Neural crest cell (in vitro differentiated cells): ENCODE measurements at places on chromosomes 3 and 15. TPM values are rescaled to one million over a fixed set of nuclear protein-coding genes. Genes with fewer than 3 reads are reported as not detected.
A peak's percentile ranks its signal among the peaks of the same experiment; 100 is the strongest.

GRCh38 chr3:55591888-55592287, 104.8 kb upstream of the WNT5A start:
- DNase-seq = no peak

DNA sequence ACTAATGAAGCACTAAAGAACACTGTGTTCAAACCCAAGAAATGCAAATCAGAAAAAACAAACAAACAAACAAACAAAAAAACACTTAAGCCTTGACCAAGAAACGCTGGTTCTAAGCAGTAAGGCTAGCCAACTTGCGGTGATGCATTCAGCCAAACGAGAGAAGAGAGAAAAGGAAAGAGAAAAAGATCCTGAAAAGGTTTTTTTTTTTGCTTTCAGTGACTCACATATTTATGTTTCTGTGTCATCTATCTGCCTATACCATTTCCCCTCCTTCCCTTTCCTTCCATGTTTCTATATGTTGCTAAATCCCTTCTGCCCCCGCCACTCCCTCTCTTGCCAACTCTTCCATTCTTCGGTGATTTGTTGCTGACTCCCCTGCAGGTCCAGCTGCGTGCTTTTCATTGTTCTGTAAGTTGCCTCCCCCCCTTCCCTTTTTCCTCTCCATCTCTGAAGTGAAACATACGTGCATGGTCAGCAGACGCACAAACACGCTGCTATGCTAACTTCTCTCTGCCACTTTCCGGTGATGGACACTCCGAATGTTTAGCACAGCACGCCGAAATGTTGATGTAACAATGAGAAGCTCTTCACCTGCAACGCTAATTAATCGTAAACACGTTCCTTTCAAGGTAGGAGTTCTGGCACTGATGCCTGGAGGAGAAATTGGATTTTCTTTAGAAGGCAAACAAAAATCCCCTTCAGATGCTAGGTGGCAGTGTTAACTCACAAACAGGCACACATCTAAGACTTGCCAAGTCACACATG, 154.4 kb downstream of the TUSC7 start:
- peak; percentile 15 for DNase-seq

- no peak for DNase-seq
These were observed 90.7 kb upstream of the IQSEC1 start for GRCh38 chr3:13163848-13164382.

GRCh38 chr3:193132964-193133363, 108.1 kb upstream of the PLAAT1 start:
- DNase-seq = no peak

- DNase-seq = no peak
These were observed 94.2 kb upstream of the ALDH1A3 start for GRCh38 chr15:100785181-100786138.

GRCh38 chr3:125072749-125073389, 17.1 kb upstream of the HEG1 start:
- DNase-seq = no peak

GRCh38 chr3:151047636-151048035, 37.8 kb upstream of the MED12L start:
- no peak for DNase-seq

DNA sequence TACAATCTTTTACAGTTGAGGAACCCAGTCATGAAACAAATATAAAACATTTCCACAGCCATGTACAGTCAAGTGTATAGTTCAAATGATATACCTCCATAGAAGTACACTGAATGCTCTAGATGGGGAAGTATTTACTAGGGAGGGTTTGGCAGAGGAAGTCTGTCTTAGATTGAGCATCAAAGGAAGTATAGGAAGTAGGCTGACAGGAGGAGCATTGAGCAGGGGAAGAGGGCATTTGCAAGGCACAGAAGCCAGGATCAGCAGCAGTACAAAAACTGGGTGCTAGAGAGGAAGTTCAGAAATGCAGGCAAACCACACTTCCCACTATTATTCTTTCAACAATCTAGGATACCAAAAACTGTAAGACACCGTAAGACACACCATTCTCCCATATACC, 122.6 kb downstream of the ANO10 start:
- DNase-seq = no peak

DNA sequence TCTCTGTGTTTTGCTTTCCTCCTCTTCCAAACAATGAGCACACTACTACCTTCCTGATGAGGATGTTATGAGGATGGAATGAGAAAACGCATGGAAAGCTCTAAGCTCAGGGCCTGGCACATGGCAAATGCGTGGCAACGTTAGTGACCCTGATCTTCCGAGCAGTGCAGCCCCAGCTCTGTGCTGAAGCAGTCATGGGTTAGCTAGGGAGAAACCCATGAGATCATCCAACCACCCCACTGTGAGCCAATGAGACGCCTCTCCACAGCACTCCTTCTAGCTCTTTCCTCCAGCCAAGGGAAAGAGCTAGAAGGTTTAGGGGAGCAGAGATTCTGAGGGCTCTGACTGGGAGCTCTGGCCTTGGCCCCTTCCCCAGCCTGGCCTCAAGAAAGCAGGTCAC, 4.5 kb downstream of the CPN2 start:
- no peak for DNase-seq

DNA sequence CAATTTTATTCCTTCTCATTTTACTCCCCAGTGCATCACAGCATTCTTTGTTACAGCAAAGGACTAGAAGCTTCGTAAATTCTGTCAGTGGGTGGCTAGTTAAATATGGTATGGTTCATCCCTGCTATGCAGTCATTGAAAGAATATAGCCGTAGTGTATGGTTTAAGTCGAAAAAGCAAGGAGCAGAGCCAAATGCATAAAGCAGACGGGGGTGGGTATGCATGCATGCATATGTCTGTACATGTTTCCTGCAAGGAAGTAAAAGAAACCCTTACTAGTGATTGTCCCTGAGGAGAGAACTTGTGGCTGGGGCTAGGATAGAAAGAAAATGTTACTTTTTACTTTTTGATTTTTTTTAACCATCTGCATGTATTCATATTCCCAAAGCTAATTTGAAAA, 19.9 kb downstream of the RBP2 start:
- DNase-seq = no peak

GRCh38 chr3:58526515-58526957, 10.5 kb downstream of the ACOX2 start:
- no peak for DNase-seq

DNA sequence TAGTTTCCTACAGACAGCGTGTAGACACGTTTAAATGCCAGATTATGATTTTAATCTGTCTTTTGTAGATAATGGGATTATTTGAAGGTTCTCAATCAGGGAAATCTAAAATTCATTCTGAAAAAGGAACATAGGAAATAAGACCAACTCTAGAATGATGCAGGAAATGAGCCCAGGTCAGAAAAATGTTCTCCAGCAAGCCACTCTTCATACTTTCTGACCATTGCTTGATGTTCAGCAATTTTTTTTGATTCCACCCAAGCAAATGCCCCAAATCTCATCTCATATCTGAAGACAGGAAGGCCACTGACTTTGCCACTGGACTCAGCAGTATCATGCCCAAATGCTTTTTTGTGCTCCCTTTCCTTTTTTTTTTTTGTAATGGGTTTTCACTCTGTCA, 373.4 kb downstream of the LPP start:
- no peak for DNase-seq

- DNase-seq = no peak
These were observed 42.9 kb downstream of the SEMA5B start for GRCh38 chr3:122984650-122985049.

DNA sequence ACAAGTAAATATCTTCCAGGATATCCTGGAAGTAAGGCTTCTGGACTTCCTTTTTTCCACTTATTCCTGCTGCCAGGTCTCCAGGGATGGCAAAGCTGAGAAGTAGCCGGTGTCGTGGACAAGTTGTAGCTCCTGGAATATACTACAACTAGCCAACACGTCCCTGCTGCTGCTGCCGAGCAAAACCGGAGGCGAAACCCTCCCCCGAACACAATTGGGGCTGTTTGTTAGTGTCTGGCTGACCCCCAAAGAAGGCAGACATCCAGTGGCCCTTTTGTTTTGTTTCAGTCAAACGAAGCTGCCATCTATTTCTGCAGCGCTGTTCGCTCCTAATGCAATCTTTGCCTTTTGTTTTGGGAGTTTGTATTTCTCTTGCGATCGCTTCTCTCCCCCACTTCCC, 45.3 kb upstream of the EIF5A2 start:
- no peak for DNase-seq

GRCh38 chr15:90097475-90097874, 4.8 kb downstream of the IDH2 start:
- no peak for DNase-seq

- DNase-seq = no peak
These were observed 291.6 kb upstream of the CFAP20DC start for GRCh38 chr3:59341459-59341858.

DNA sequence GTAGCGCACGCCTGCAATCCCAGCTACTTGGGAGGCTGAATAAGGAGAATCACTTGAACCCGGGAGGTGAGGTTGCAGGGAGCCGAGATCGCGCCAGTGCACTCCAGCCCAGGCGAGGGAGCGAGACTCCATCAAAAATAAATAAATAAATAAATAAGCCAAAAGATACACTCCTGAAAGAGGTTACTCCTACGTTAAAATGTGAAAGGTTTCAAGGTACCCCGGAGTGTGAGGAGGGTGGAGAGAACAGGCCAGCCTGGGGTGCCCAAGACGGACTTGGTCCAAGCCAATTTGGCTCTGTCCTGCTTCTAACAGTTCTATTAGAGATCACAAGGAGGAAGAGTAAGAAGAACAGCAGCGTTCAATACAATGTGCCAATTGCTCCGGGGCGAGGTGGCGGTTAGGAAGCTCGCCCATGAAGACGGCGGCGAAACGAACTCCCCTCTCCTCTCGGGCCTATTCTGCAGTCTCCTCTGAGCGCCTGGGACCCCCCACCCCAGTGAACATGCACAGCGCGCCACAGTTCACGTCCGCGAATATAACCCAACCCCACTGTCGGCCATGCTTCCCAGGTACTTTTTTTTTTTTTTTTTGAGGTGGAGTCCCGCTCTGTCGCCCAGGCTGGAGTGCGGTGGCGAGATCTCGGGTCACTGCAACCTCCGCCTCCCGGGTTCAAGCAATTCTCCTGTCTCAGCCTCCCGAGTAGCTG, 942 bp downstream of the ELP6 start:
- peak; percentile 12 for DNase-seq

DNA sequence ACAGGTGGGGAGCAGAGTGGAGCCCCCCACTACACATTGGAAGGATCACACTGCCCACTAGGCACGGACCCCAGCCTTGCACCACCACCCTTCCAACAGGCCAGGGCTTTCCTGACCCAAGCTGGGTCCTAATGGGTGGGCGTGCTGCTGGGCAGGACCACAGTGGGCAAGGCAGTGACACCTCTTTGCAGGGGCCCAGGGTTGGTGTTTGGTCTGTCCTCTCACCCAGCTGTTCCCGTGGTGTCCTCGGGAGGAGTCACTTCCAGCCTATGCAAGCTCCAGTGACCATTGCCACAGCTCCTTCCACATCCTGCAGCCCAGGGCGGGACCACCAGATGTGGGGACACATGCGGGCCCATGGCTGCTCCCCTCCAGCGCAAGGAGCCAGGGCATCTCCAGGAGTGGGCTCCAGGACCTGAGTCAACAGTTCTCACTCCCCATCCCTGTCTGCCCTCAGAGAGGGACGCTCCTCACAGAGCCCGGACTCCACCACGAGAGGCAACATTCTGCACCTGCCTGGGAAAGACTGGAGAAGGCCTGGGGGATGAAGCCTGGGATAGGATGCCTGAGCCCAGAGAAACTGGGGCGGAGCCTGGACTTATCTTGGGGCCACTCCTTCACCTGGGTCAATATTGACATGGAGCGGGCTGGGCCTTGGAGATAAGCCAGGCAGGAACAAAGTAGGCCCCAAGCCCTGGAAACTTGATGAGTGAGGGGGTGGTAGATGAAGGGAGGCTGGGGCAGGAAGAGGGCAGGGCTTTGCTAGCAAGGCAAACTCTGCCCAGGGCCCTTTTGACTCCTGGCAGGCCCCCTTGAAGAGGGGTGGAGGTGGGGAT, 3.9 kb upstream of the VILL start:
- no peak for DNase-seq

- DNase-seq = no peak
These were observed 183.4 kb upstream of the UBE2E2 start for GRCh38 chr3:23019596-23020300.

- DNase-seq = no peak
These were observed 102.7 kb downstream of the SLCO3A1 start for GRCh38 chr15:91956026-91956723.

- no peak for DNase-seq
These were observed 619.9 kb downstream of the FOXP1 start for GRCh38 chr3:70963431-70964275.

NLGN1 gene
- total RNA-seq = 18.6 and 20.0 TPM in 2 replicates

XCR1 gene
- total RNA-seq = not detected in 2 replicates

ISLR gene
- 1.5 and 2.6 TPM in 2 replicates for total RNA-seq

SKOR1 gene
- total RNA-seq = 0.36 and 0.49 TPM in 2 replicates

FEZF2 gene
- 0.18 and 0.28 TPM in 2 replicates for total RNA-seq

TRIM42 gene
- not detected in 2 replicates for total RNA-seq

PRICKLE2 gene
- total RNA-seq = 11.8 and 12.9 TPM in 2 replicates

ALG1L2 gene
- total RNA-seq = 1.4 and 1.6 TPM in 2 replicates

ADIPOQ gene
- not detected in 2 replicates for total RNA-seq

SRGAP3 gene
- 58.4 and 60.5 TPM in 2 replicates for total RNA-seq

ZBBX gene
- total RNA-seq = 0.73 and 1.6 TPM in 2 replicates

NOX5 gene
- not detected in 2 replicates for total RNA-seq

C3orf49 gene
- total RNA-seq = not detected in 2 replicates

ANKUB1 gene
- not detected in 2 replicates for total RNA-seq

GJD2 gene
- total RNA-seq = 0.07 TPM in 1 of 2 replicates, not detected in the other

CMTM6 gene
- total RNA-seq = 32.6 and 33.7 TPM in 2 replicates

ATP13A4 gene
- total RNA-seq = 0.30 and 0.57 TPM in 2 replicates

VPS33B gene
- 19.2 and 20.5 TPM in 2 replicates for total RNA-seq
